ENCODE measurements at places on chromosomes 1 and 21.

DNA sequence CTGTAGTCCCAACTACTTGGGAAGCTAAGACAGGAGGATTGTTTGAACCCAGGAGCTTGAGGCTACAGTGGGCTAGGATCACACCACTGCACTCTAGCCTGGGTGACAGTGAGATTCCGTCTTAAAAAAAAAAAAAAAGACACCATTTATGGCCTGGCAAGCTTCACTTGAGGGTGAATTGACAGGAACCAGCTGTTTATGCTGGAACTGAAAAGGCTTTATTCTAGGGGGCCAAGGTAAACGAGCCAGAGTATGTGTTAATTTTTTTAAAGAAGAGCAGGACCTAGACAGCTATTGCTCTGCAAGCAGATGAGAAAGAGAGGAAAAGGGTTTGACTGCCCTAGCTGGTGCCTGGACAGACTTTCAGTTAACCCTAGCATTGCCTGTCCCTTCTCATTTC, 37.0 kb downstream of the S100A6 start:
- no peak for DNase-seq

DNA sequence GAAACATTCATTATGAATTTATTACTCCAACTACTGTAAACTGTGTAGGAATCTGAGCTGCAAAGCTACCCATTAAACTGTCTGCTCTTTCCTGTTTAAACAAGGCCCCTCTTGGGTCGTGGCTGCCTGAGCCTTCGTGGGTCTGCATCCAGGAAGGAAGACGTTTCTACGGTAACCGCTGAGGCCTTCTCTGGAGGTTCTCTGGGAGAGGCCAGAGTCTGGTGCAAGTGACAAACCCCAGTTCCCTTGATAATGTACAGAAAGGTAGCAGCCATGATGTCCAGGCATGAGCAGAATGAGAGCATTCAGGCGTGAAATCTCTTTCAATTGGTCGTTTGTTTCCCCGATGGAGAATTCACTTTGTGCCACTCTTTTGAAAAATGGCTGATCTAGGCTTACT, 350.2 kb downstream of the PLPP3 start:
- DNase-seq: no peak

GRCh38 chr1:43573066-43573800, 42.5 kb downstream of the PTPRF start:
- DNase-seq: no peak

GRCh38 chr1:172588296-172589291, 55.6 kb downstream of the SUCO start:
- DNase-seq: no peak

GRCh38 chr1:108154314-108154713, 45.8 kb downstream of the SLC25A24 start:
- no peak for DNase-seq
